ENCODE measurements at places on chromosomes 1 and 21.

- no peak for DNase-seq
These were observed 214.2 kb upstream of the FOXD3 start for GRCh38 chr1:63108206-63108605.

- no peak for DNase-seq
These were observed 9.9 kb downstream of the PLOD1 start for GRCh38 chr1:11944358-11944931.

DNA sequence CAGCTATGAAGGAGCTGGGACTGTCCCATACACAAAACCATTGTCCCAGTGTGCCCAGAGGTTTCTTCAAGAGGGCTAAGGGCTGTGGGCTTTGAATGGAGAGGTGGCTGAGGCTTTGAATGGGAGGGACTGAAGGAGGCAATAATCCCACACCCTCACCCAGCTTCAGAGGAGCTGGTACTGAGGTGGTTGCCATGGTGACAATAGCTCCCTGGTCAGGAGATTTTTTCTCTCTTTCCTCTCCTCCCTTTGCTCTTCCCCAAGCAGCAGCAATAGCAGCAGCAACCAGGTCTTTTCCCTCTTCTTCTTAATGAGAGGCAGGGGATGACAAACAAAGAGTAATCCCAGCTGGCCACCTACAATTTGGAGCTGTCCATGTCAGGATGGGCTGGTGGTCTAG, 1.6 kb downstream of the HPCAL4 start:
- no peak for DNase-seq

DNA sequence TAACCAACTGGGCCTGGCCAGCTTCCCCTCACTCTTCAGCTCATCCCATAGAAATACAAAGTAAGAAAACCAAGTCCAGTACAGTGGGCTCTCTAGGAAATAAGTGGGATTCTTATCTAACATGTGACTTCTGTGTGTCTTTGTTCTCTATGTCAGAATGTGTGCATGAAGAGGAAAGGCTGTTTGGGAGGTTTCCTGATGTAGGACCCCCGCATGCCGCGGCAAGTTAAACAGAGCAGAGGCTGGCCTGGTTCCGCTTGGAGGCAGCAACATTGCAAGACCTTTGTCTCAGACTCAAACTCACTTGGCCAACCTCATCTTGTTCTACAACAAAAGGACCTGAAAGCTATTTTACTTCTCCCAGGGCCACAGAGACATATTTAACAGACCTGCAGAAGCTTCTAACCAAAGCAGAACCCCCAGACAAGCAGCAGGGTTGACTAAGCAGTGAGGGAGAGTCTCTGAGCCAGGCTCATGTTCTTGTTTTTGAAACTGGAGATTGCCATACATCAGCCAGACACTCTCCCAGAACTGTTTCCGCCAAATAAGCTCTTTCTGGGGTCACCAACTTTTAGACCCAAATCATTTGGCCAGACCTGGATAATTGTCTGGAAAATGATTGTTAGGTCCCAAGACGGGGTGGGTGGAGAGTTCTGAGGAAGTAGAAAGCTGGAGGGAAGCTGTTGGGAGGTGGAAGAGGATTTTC, 6.2 kb downstream of the MTARC2 start:
- no peak for DNase-seq

DNA sequence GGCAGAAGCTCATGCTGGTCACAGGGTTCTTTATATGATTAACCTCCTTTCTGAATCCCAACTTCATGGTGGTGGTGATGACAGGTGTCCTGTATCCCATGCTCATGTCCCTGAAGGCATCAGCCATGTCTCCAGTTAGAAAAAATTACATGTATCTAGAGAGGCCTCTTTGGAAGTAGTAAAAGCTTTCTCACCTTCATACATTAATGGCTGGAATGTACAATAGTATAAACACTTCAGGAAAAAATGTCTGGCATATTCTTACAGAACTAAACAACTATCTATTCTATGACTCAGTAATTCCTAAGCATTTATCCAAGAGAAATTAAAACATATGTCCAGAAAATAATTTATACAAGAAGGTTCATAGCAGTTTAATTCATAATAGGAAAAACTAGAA, 34.0 kb downstream of the ADAM30 start:
- DNase-seq = no peak

DNA sequence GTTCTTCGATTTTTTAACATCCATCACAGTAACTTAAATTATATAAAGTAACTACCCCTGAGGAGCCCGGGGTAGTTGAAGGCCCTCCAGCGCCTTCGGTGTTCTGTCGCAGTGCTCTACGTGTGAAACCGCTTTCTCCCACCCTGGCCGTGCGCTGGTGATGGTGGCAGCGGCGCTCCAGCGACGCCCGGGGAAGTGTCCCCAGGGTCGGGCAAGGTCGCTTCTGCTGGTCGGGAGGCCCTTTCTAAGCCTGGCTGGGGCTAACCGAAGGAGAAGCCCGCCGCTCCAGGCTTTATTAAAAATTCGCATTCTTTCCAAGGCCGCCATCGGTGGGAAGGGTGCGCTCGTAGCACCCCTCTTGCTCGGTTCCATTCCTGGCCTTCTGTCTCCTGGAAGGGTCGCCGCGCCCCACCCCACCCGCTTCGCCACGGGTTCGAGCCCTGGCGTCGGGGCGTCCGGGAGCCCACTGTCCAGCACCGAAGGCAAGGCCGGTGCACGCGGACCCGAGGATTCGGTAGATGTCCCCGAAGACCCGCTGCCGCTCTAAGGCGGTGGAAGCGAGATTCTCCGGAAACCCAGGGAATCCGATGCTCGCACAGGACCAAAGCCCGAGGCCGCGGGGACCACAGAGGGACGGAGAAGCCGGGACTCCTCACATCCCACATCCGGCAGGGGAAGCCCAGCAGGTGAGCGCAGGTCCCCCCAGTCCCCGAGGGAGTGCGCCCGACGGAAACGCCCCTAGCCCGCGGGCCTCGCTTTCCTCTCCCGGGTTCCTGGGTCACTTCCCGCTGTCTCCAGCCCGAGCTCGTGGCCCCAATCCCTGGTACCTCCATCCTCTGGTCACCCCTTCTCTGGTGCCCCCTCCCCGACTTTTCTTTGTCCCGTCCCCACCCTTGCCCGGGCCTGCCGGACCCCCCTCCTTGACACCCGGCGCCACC, 685 bp upstream of the RIPPLY3 start:
- no peak for DNase-seq

DNA sequence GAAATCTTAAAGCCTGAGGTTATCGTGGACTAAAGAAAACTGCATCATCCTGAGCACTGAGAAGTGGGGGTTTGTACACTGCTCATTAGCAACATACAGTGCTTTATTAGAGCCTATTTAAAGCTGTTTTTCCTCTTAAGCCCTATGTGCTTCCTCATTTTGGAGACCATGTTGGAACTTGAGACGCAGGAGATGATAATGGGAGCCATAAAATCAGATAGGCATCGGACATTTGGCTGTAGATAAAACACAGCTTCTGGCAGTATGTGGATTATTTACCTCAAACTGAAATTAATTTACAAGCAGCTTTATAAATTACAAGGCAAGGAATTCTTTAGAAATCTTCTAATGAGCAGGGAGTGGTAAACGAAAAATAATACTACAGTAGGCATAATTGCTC, 147.7 kb upstream of the IVNS1ABP start:
- DNase-seq = no peak

- DNase-seq = no peak
These were observed 61.4 kb downstream of the OLFML2B start for GRCh38 chr1:161962091-161962887.

- no peak for DNase-seq
These were observed 16.0 kb downstream of the YARS1 start for GRCh38 chr1:32801096-32801715.

DNA sequence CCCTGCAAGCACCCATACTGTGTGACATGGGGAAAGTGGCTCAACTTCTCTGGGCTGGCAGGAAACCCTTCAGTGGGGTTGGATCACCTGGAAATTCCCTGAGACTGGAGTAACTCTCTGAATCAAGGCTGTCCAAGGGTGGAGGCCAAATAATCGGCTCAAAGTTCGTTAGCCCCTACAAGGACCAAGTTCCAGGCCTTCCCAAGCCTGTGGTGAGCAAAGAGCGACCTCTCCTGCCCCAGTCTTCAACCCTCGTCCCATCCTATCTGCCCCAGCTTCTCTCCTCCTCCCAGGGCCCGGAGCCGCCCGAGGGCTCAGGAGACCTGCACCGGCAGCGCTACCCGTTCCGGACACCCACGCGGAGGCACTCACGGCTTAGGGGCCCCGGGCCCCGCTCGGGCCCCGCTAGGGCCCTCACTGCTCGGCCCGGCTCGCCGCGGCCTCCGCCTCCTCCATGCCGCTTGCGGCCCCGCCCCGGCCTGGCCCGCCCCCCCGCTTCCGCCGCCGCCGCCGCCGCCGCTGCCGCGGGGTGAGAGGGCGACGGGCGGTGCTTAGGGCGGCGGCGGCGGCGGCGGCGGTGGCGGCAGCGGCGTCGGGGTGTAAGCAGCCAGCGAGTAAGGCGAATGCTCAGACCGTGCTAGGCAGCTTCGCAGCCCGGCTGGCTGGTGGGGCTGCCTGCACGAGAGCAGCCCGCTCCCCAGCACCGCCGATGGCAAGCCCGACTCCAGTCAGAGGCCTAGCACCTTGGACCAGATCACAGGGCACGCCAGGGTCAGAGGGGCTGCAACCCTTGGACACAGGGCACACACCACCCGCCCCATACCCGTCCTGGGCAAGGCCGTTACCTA, at the start of gene POMGNT1:
TSS of gene POMGNT1 (minus strand) at position 471 of the 848 bp plus-strand sequence. CDS start 613 bp downstream, outside the sequence.
- no peak for DNase-seq

GRCh38 chr1:52111492-52111891, 30.4 kb upstream of the ZFYVE9 start:
- DNase-seq = no peak

GRCh38 chr1:245016700-245017099, 138.1 kb upstream of the KIF26B start:
- DNase-seq = no peak

GRCh38 chr1:6285336-6285735, 24.4 kb upstream of the GPR153 start:
- DNase-seq = no peak

DNA sequence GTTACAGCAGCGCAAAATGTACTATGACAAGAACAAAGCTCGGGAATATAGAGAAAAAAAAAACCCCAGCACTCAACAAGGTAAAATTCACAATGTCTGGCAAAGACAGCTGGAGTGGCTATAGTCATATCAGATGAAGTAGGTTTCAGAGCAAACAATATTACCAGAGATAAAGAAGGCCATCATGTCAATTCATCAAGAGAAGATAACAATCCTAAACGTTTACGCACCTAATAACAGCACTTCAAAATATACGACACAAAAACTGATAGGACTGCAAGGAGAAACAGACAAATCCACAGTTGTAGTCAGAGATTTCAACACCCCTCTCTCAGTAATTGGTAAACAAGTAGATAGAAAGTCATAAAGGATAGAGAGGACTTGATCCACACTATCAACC, 455.2 kb downstream of the PTPRU start:
- DNase-seq = no peak

DNA sequence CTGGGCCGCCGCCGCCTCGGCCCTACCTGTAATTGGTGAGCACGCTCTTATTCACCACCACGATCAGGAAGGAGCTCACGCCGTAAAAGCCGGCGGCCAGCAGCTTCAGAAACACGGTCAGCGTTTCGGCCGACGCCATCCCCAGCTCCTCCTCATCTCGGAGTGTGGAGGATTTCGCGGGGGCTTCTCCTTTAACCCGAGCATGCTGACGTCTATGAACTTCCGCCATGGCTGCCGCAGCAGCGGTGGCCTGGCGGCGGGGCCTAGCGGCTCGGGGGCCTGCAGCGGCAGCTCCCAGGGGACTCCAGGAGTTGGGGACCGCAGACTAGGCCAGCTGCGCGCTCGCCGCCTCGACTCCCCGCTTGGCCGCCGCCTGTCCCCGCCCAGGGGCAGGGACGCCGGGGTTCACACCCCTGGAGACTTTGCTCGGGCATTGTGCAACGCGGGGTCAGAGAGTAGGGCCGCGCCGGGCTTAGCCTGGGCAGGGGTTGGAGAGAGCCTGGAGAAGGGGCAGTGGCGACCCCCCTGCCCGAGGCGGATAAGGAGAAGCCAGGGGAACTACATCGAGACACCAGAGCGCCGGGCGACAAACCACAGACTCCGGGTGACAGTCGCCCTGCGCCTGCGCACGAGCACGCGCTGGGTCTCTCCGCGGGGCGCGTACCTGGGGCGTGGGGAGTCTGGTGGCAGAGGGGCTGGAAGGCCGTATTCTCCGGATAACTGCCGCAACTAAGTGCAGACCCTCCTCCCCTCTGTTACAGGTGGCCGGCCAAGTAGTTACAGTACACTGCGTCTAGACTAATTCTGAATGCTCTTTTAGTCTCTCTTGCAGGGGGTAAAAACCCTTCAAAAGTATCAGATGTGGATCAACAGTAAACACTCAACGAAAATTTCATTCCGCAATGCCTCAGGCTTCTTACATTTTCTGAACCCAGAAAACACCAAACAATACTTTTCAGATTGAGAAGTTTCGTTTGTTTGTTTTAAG, at the start of gene SLC35D1:
TSS of gene SLC35D1 (minus strand) at position 364 of the 988 bp plus-strand sequence. CDS start at position 229, 135 bp downstream.
- no peak for DNase-seq

- no peak for DNase-seq
These were observed 16.0 kb downstream of the DISC1 start for GRCh38 chr1:231642618-231643017.

Data from SK-N-MC (cell line).